ENCODE measurements at places on chromosomes 6 and 20.

- no peak for DNase-seq
These were observed 70.8 kb upstream of the CD93 start for GRCh38 chr20:23156842-23157423.

DNA sequence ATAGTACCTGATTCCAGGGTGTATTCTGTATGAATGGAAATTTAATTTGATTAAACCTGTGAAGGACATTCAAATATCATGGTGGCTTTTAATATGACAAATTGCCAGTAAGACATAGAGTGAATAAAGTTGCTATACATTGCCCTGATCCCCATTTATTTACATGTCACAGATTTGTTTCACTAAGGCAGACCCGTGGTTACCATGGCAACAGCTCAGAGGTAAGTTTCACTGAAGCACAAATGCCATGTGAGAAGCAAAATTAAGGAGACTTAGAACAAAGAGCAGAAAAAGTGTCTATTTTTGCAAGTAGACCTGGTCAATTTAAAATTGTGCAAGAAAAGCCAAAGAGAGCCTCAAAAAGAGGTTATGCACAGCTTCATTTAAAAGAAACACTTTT, 63.7 kb downstream of the PXDC1 start:
- DNase-seq, result no peak

- DNase-seq, result no peak
These were observed 99.3 kb downstream of the PSMB1 start for GRCh38 chr6:170453586-170454511.

DNA sequence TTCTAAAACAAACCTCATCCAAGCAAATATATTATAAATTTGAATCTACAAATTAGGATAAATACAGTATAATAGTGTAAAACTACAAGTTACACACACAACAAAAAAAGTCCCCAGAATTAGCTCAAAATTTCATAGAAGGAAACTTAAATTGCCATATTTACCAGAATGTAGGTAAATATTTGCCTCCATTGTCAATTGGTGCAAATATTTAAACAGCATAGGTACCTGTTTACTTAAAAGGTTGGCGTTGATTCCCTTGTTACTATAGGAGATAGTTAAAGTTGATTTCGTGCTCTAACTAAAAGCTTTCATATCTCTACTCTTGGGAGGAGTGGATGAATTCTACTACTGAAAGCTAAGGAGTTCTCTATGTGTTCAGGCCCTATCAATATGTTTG, 111.6 kb upstream of the TENT5A start:
- no peak for DNase-seq

DNA sequence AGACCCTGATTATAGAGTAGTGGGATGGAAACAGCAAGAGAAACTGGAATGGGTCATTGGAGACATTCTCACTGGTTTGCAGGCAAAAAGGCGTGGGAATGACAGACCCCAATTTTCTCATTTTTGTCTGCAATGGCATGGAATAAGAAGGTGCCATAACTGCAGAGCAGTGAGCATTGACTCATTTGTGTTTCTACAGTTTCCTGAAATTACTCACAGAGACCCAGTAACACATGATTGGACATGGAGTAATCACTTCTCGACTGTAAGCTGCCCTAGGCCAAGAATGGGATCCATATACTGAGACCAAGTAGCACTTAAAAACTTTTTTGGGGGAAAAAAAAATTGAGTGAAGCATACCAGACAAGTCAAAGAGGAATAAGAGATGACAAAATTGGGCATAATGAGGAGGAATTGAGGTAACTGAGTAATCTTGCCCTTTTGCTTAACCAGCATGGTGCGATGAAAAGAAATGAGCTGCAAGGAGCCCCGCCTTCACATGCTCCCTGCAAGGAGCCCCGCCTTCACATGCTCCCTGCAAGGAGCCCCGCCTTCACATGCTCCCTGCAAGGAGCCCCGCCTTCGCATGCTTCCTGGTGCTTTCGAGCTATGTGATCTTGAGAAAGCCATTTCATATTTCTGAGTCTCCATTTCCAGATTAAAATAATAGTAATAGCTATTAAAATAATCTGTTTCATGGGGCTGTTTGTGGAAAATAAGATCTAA, 44.1 kb downstream of the NHSL1 start:
- no peak for DNase-seq

- no peak for DNase-seq
These were observed 157.7 kb upstream of the EYA4 start for GRCh38 chr6:133083248-133083967.

- no peak for DNase-seq
These were observed 27.6 kb downstream of the KCNK15 start for GRCh38 chr20:44773070-44773829.
